ENCODE measurements at places on chromosomes 3 and 15.

GRCh38 chr3:52443791-52444687, 864 bp downstream of the SEMA3G start:
- DNase-seq, result no peak

DNA sequence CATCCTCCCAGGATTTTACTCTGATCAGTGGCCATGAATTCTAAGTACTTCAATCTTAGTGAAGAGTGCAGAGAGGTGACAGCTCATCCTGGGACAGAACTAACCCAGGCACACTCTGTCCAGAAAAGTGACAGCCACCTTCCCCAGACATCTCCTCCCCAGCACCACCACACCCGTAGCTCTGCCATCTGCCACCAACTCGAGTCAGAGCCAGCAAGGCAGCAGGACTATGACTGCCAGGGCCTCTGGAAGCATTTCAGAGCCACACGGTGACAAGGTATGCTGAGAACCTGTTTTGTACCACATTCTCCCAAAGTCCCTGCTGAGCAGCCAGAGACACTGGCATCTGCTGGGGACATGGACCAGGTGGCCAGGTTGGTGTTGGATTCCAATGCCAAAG, 71.0 kb downstream of the NTRK3 start:
- no peak for DNase-seq

- no peak for DNase-seq
These were observed 32.8 kb downstream of the TMEM212 start for GRCh38 chr3:171875923-171876412.

DNA sequence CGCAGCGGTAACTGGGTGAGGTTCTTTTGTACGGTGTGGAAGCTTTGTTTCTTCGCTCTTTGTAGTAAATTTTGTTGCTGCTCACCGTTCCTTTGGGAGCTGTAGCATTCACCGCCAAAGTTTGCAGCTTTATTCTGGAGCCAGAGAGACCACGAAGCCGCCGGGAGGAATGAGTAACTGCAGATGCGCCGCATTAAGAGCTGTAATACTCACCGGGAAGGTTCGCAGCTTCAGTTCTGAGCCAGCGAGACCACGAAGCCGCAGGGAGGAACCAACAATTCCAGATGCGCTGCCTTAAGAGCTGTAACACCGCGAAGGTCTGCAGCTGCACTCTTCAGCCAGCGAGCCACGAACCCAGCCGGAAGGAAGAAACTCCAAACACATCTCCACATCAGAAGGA, 56.0 kb upstream of the DYNC1LI1 start:
- no peak for DNase-seq

DNA sequence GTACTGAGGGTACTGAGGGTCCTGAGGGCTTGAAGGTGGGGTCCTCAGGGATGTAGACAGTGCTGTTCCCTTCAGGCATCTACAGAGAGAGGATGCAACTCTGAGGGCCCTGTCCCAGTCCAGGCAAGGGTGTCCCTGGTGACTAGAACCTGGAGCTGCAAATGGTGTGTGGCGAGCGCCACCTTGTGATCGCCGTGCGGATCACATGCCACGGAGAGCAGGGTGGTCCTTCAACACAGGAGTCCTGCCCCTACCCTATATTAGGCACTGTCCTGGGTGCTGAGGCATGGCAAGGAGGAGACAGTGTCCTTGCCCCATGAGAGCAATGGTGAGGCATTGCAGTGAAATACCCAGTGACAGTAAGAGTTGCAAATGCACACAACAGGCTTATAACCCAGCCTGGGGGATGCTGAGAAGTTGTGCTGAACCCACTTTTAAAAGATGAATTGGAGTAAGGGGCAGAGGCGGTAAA, 23.6 kb downstream of the RHCG start:
- no peak for DNase-seq

GRCh38 chr3:58623961-58624360, 42.6 kb downstream of the FAM3D start:
- no peak for DNase-seq

DNA sequence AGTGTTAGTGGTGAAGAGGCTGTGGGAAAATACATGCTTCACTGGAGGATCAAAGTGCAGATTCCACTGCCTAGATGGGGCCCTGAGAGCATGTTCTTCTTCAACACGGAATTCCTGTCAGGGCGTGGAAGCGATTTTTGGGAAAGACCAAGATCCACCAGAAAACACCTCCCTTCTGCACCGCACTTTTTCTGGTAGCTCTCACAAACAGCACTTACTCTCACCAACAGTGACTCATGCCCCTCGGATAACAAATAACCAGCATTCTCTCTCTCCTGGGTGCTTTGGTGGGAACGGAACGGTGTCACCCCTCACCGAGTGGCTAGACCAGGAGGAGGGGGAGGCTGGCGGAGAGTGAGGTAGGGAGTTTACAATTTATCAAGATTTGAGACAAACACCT, 40.1 kb downstream of the ADAMTSL3 start:
- DNase-seq, result no peak

DNA sequence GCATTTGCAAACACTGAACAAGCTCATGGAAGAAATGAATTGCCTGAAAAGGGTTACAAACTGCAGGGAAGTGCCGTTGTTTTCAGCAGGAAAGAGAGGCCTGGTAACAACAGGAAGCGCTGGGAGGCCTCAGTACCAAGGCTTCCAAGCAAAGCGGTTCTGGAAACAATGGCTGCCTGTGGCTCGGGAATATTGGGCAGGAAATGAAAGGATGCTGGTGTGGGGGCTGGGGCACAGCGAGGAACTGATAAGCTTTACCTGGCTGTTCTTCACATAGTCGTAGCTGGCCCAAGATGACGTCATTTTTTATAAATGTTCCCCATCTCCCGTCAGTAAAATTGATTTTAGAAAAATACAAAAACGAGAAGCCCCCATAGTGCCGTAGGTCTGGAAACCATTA, 55.9 kb downstream of the ARHGAP31 start:
- DNase-seq, result no peak

DNA sequence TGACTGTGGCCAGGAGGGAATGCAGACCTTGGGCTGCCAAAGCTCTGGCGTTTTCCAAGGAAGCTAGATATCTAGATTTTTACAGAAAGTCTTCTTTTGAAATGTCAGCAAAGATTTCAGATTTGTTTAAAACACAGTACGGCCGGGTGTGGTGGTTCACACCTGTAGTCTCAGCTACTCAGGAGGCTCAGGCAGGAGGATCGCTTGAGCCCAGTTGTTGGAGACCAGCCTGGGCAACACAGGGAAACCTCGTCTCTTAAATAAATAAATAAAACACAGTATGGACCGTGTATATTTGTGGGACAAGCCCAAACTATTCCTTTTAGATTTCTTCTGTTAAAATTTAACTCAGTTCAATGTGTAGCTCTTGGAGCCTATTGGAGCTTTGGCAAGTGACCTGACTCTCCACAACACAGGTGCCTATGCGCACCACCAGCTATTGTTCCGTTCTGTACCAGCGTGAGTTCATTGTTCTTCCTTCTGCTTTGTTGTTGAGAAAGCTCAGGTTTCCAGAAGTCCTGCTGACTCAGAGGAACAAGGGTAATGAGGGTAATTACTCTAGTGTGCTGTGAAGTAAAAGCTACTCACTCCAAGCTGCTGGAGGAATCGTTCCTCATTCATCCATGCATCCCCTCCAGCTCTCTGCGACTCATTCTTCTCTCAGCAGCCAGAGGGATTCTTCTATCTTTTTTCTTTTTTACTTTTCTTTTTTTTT, 73.1 kb upstream of the SLC6A6 start:
- no peak for DNase-seq

- no peak for DNase-seq
These were observed 7.3 kb upstream of the SERPINI2 start for GRCh38 chr3:167481164-167481563.

GRCh38 chr15:89802231-89802928, 12.3 kb downstream of the ANPEP start:
- no peak for DNase-seq

- DNase-seq, result no peak
These were observed 132.7 kb upstream of the RAP2B start for GRCh38 chr3:153029350-153029749.

- no peak for DNase-seq
These were observed 12.0 kb downstream of the BSN start for GRCh38 chr3:49566312-49566711.

DNA sequence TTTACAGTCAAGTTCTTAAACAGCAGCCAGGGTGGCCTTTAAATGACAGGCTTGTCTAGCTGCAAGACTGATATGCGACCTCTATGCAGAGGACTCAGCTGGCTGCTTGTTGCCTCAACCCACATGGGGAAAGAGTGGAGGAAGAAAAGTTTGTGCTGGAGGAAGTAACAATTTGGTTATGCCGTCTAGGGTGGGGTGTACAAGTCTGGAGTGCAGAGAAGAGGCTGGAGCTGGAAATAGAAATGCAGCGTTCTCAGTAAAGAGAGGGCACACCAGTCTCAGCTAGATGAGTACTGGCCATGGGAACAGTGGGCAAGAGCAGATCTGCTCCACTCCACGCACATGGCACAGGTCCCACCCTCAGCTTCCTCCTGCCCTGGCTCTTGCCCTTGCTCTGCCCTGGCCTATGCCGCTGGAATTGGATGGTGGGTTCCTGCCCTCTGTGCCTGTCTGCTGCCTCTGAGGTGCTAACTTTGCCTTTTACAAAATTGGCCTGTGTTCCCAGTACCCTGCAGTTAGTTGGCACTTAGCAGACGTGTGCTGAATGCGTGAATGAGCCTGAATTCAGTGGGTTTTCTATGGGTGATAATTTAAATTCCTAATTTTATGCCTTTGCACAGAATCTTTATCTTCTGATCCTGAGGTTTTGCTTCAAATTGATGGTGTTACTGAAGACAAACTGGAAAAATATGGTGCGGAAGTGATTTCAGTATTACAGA, 59.7 kb upstream of the FURIN start:
- DNase-seq, result no peak

- DNase-seq, result no peak
These were observed 2.1 kb upstream of the ITGA11 start for GRCh38 chr15:68434021-68434420.

GRCh38 chr15:43493703-43494472, 932 bp upstream of the TP53BP1 start:
- no peak for DNase-seq

- DNase-seq, result no peak
These were observed 23.2 kb upstream of the MAGEF1 start for GRCh38 chr3:184734903-184735701.

- no peak for DNase-seq
These were observed 31.9 kb downstream of the EHD4 start for GRCh38 chr15:41940441-41940857.

DNA sequence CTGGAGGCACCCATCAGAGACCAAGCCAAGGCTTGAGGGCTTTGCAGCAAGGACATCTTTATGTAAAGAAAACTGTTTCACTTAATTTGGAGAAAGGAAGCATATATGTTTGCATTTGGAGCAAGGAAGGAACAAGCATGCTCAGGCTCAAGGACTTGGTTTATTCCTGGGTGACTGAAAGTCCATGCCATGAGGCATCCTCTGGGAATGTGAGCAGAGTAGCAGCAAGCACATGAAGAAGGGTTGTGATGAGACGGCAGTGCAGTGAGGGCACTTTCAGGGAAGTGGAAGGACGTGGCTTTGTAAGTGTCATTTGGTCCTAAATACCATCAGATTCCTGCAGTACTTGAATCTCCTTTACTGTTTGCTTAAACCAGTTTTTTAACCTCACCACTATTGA, 26.8 kb downstream of the POLG start:
- no peak for DNase-seq

DNA sequence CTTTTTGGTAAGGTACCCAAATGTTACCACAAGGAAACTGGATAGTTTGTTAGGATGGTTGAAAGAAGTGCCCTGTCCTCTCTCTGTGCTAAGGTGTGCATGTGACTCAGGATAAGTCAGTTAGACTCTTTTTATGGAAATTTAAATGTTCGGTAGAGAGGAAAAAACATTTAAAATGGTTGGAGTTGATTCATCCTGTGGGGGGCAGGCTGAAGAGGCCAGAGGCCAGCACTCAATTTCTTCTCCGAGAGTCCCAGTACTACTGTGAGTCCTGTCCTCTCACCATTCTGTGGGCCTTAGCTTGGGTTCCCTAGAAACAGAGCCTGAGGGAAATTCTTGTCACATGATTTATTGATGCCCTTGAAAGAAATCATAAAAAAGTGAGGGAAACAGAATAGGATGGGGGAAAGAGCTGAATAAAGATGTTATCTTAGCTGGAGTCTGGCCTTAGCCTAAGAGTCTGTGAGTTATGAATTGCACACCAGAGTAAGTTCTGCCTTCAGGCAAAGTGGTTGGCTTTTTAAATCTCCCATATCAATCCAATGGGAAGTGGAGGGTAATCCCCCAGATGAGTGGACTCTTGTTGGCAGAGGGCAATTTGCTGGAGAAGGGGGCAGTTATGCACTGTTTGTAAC, 106.5 kb upstream of the GALNT15 start:
- no peak for DNase-seq

DNA sequence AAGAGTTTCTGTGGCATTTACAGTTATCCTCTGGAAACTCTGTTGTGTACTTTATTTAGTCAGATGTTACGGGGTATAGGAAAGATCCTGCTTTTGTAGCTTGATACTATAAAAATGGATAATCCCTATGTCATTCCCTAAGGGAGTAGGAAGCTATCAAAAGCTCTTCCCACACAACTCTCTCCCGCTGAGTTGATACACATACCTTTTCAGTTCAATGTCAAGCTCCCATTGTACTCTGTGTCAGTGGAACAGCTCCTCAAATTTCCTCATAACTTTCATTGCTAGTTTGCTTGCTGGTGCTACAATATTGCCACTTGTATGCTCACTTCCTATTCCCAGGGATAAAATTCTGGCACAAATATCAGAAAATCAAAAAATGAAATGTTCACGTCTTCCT, 893.3 kb upstream of the GBE1 start:
- DNase-seq, result no peak

- DNase-seq, result no peak
These were observed 111.8 kb upstream of the DPH6 start for GRCh38 chr15:35657679-35658311.

- no peak for DNase-seq
These were observed 50.9 kb upstream of the KPNA4 start for GRCh38 chr3:160616311-160616710.

- no peak for DNase-seq
These were observed 1.1 kb downstream of the MYH15 start for GRCh38 chr3:108509263-108509662.

GRCh38 chr3:194064380-194065332, 71.3 kb upstream of the HES1 start:
- no peak for DNase-seq

- DNase-seq, result no peak
These were observed 160.3 kb downstream of the ANXA2 start for GRCh38 chr15:60237446-60237845.

DNA sequence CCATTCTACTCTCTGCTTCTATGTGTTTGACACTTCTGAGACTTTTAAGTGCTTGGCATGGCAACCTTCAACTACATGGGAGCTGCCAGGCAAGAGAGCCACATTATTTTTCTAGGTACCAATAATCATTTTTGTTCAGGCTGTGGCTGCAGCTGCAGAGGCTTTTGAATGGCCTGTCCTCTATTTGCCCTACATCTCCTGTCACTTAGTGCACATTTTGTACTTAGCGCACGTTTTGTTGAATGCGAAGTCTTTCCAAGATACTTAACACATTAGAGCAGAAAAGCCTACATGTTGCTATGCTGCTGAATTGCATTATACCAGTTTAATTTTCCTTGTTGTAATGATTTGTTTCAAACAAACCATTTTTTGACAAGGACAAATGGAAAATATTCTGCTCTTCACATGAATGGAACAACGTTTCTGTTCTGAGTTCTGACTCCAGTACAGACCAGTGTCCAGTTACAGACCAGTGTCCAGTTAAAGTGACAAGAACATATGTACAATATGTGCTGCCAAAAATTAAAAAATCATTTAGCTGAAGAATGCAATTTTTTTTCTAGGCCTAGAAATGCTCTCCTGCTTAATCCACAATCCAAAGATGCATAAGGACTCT, 113.9 kb downstream of the ABI3BP start:
- DNase-seq, result no peak

GRCh38 chr3:150374975-150375374, 33.1 kb upstream of the TSC22D2 start:
- no peak for DNase-seq
